ENCODE measurements at places on chromosomes 2 and 18.
A peak's percentile ranks its signal among the peaks of the same experiment; 100 is the strongest.

- no peak for DNase-seq
Observed at GRCh38 chr2:71216501-71216900, 10.4 kb downstream of the PAIP2B start.

DNA sequence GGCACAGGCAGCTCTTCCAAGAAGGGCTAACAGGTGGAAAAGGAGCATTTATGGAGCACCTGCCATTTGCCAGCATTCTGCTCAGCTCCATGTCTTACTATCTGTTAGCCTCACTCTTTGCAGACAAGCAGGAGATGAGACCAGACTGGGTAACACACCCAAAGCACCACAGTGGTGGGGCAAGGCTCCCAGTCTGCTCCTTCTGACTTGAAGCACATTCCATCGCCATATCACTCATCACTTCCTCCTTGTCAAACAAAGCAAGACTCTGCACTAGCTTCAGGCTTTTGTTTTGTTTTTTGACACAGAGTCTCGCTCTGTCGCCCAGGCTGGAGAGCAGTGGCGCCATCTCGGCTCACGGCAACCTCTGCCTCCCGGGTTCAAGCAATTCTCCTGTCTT, 182.8 kb downstream of the MGAT5 start:
- DNase-seq, result no peak

DNA sequence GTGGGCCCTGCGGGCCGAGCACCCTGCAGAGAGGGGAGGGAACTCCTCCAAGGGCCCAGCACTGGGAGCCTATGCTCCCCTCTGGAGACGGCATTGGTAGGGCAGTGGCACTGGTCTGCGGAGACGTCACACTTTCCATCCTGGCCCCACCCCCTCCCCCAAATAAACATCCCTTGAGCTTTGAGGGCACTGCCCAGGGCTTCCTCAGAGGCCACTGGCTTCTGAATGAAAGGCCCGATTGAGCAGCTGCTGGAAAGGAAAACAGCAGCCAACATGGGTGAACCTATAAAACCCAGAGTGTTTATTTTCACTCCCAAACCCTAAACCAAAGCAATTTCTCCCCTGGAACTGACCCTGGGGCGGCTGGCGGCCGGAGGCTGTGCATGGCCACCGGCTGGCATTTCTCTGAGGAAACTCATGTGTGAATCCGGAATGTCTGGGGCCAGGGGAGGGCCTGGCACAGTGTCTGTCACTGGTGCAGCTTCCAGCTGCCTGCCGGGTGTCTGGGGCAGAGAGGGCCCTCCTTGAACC, 138.9 kb downstream of the DYSF start:
- DNase-seq, result peak; percentile 29

DNA sequence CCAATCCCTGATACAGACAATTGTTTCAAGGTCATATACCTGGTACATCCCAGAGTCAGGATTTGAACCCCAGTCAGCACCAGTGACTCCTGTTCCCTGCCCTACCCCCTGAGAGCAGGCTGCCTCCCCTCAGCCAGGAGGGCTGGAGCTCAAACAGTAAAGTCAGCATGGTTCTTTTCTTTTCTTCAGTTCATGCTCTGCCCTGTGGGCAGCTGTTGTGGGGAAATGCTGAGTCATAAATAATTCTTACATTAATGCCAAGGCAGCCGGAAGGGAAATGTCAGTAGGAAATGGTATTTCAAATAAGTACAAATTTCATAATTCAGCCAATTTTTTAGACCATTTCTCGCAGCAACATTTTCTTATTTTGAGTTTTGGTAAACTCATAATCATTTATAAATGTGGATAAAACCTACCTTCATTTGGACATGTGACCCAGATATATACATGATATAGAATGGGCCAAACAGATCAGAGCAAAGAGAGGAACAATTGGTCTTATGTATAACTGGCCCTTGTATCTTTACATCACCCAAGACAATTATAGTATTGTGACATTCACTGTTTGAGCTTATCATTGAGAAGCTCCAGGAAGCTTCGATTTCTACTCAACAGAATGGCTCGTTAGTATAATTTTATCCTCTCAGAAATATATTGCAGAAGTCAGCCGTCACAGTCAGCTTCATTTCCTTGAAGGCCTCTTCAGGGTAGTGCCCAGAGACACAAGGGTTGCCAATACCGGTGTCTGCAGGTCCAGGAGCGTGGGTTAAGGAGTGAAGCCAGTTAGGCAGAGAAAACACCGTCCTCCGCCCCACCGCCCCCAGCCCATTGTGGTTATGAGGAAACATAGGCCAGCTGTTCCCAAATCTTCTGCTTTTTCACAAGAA, 28.0 kb upstream of the SCYGR1 start:
- no peak for DNase-seq

DNA sequence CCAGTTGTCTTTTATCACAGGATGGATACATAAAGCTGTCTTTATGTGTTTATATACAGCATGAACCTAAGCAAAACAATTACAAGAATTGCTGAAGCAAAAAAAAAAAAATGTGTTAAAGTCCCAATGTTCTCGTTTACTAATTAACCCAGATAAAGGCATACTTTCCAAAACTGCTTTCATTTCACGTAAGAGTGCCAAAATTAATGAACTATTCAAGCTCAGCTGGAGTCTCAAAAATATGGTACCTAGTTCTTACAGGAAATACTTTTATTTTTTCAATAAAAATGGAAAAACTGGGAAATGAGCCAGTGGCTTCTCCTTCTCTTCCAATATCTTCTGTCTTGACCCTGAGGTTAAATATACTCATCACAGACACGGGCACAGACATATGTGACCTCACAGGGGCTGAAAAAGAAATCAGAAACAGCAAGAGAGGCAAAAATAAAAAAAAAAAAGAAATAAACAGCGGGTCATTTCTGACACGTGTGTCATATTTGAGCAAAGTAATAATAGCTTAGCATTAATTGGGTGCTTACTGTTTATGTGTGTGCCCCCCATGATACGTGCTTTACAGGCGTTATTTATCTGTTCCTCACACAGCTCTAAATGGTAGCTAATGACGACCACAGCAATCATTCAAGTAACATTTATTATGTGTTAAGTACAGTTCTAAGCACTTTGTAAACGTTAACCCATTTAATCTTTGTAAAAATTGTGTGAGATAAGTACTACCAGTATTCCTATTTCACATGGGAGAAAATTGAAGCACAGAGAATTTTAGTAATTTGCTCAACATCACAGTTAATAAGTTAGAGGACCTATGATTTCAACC, 158.0 kb upstream of the MMADHC start:
- no peak for DNase-seq

DNA sequence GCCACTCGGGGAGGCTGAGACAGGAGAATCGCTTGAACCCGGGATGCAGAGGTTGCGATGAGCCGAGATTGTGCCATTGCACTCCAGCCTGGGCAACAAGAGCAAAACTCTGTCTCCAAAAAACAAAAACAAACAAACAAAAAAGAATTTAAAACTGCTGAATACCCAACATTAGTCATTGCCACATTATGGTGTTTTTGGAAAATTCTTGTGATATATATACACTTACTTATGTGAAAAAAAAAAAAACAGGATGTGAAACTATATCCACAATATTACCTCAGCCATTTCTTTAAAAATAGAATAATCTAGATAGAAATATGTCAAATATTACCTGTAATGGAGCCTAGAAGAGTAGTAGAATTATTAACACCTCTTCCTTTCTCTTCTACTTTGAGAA, 288.3 kb upstream of the FN1 start:
- DNase-seq, result no peak

- DNase-seq, result no peak
Observed at GRCh38 chr2:180413336-180413735, 406.2 kb upstream of the CWC22 start.
